ENCODE measurements at places on chromosomes 11 and 22.

GRCh38 chr11:67656278-67656922 is 5.9 kb upstream of the ACY3 start:
- no peak for DNase-seq

DNA sequence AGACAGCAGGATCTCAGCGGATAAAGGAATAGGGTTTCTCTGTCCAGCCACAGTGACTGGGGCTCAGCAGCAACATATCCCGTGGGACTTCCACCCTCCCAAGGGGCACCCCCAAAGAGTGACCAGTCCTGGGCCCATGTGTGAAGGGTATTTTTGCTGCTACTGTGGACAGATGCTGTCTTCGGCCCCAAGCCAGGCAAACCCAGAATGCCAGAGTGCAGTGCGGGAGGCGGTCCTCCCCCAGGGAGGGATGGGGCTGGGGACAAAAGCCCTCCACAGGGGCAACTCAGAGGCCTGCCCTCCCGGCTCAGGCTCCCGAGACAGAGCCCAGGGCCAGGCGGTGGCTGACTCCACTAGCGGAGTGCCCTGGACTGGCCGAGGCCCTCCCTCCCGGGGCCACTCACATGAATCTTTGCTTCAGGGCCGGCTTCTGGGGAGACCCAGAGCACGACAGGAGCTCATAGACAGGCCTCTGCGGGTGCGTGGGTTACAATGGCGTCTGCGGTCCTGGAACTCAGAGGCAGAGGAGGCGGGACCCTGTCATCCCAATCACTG is 34.7 kb upstream of the WNT7B start:
- DNase-seq: no peak

- no peak for DNase-seq
Measured at GRCh38 chr11:40425168-40425567, 1034.3 kb downstream of the LRRC4C start.

GRCh38 chr22:30089655-30089974 is 9.4 kb downstream of the HORMAD2 start:
- DNase-seq: no peak

DNA sequence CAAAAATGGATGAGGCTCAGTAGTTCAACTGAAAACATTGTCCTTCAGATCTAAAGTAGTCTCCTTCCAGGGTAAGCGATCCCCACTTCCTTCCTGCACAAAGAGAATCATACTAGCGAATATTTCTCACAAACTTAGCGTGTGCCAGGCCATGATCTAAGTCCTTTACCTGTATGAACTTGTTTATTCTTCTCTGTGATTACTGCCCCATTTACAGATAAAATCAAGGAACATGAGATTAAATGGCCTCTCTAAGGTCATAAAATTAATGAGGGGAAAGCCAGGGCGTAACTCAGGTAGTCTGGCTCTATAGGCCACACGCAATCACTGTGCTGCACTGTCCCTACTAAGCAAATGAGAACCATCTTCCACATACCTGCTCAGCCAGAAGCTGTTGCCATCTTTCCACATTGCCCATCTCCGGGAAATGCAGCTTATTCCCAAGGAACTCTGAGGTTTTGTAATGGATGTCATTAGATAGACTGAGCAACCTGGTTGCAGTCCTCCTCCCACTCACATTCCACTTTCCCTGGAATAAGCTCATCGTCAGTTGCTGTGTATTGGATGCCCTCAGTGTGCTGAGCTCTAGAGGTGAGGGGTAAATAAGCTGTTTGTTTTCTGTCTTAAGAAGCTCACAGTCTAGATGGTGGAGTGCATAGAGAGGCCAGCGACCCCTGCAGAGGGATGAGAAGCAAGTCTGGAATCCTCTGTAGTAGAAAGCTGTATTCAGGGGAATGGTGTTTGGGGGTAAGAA is 146.3 kb downstream of the SNX19 start:
- no peak for DNase-seq

DNA sequence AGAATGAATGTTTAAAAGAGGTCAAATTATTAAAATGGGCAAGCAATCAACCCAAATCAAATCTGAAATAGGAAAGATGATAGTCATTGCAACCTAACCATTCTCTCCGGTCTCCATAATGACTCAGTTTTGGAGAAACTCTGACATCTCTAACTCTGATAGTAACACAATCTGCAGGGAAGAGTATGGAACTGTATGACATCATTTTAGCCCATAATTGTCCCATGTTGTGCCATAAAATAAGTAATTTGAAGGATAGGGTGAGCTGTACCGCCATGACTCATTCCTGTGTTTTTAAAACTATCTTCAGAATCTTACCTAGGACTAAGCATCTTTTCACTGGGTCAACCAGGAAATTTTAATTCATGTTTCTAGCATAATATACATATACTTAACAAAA is 350.8 kb downstream of the DLG2 start:
- peak; percentile 3 for DNase-seq

- DNase-seq: no peak
Measured at GRCh38 chr22:50208430-50208938, 7.7 kb downstream of the SELENOO start.

DNA sequence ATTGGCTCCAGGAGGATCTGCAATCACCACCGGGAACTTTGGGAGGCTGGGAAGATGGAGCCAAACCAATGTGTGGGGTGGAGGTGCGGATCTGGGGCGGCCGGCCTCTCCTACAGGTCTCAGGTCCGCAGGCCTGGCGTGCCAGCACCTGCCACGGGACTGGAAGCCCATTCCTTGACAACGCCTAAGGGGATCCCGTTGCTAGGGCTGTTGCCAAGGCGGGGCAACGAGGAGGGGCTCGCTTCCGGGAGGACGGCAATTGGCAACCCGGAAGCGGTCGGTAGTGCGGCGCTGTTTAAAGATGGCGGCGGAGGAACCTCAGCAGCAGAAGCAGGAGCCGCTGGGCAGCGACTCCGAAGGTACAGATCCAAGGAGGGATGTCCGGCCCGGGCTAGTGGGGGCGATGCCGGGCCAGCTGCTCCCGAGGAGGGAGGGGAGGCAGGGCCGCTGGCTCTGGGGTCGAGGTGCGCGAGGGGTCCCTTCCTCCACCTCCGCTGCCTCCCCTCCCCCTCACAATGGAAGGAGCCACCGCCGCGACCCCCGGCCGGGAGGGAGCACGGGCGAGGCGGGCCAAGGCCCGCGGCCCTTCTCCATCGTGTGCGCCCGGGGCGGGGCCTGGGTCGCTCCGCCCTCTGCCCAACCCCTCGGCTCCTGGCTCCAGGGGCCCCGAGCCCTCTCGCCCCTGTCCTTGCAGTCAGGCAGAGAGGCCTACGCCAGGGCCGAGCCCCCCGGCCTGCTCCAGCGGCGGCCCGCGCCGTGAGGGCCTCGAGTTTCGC is at the start of gene OTUB1:
Gene OTUB1, plus strand, starts transcription at position 283 of the 776 bp plus-strand sequence. Its CDS starts 19 bp downstream, at position 302.
- peak; percentile 96 for DNase-seq

GRCh38 chr22:19374410-19374809 is 57.1 kb downstream of the HIRA start:
- DNase-seq: no peak

Measured in M059J (cell line).